ENCODE measurements at places on chromosomes 1 and 21.

DNA sequence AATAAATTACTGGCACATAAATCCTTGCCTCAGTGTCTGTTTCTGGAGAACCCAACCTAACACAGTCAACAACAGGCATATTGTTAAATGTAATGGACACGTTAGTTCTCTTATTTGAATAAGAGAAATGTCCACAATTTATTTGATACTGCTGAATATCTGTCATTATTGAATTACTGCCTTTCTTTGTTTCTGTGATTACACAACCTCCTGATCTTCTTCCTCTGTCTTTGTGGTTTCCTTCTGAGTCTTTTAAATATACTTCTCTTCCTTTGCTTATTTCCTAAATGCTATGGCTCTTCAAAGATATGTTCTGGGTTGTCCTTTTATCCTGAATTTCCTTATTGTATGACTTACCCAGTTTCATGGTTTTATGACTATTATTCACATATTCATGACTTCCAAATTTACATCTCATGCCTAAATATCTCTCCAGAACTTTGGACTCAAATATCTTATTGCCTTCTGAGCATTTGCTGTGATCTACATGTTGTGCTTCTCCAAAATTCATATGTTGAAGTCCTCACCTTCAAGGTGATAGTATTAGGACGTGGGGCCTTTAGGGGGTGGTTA, 39.9 kb downstream of the MSH4 start:
- no peak for DNase-seq

DNA sequence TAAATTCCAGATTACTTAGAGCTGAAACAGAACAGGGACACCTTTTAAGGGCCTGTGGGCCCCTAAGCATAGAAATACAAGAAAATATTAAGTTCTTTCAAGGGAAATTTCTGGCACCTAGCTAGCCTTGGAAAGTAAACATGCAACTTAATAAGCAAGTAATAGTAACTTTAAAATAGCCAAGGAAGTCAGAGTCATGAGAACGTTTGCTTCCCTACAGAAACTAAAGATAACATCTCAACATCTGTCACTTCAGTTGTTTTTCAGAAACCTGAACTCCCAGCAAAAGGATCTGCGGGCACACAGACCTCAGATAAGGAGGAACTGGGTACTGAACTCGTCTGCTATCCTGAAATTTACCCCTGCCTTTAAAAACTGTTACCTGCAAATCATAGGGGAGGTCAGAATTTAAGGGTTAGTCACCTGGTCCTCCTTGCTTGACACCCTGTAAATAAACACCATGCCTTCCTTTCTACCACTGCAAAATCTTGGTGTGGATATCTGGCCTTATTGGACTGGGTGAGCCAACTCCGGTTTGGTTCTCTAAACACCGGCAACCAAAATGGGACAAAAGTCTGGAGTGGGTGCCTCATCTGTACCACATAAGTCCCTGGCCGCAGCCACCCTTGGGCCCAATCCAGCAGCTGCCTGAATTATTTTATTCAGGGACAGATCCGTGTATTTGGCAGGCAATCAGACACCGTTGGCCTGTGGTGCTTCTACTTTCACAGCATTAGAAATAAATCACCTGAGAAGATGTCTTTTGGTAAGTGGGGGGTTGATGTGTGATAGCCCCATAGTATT, 27.9 kb downstream of the NRDC start:
- no peak for DNase-seq

- no peak for DNase-seq
Observed at GRCh38 chr1:59230622-59231021, 66.3 kb upstream of the FGGY start.

DNA sequence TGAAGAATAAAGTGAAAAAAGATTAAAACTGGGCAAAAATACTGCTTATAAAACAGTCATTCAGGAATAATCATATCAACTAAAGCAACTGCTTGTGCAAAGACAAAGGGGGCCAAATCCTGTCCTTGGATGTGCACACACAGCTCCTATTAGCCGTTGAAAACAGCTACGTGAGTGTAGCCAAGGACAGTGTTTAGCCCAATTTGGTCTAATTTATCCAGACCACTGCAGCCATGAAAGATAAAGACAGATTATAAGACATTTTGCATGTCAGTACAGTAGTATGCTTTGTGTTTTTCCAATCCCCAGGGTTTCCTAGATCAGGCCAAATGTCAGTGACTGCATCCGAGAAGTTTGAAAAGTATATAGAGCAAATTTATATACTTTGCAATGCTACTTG, 146.3 kb upstream of the PKN2 start:
- DNase-seq, result no peak

- no peak for DNase-seq
Observed at GRCh38 chr1:168266644-168267186, 14.0 kb upstream of the TBX19 start.

DNA sequence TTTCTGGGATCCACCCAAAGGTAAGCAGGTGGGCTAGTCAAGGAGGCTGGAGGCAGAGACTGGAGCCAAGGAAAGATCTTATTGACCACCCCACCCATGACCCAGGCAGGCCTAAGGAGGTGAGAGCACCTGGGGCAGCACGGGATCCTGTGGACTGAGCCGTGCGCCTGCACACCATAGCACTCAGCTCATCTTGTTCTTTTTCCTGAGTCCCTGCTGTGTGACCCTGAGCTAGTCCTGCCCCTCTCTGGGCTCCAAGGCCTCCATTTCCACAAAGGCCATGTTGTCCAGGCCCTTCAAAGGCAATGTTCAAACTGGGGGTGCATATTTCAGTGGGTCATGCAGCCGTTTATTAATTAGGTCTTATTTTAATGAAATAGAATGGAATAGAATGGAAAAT, 7.2 kb downstream of the FAM131C start:
- DNase-seq, result no peak

GRCh38 chr1:91877574-91878208, 8.3 kb downstream of the TGFBR3 start:
- no peak for DNase-seq

DNA sequence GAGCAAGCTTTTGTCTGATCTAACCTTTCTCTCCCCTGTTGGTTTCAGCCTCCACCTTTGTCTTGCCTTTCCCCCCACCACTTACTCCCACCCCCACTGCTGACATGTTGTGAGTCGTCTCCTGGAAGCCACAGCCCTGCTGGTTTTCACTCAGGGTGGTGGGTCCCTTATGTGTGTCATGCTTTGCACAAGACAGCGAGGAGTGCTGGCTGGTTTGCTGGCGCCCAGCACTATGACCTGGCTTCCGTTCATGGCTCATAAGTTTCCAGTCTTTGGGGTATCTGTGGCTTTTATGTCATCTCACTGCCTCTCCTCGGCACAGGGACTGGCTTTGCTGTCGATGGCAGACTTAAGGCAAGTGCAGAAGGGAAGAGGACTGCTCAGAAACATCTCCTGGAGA, 177.7 kb downstream of the KIF26B start:
- peak; percentile 3 for DNase-seq

DNA sequence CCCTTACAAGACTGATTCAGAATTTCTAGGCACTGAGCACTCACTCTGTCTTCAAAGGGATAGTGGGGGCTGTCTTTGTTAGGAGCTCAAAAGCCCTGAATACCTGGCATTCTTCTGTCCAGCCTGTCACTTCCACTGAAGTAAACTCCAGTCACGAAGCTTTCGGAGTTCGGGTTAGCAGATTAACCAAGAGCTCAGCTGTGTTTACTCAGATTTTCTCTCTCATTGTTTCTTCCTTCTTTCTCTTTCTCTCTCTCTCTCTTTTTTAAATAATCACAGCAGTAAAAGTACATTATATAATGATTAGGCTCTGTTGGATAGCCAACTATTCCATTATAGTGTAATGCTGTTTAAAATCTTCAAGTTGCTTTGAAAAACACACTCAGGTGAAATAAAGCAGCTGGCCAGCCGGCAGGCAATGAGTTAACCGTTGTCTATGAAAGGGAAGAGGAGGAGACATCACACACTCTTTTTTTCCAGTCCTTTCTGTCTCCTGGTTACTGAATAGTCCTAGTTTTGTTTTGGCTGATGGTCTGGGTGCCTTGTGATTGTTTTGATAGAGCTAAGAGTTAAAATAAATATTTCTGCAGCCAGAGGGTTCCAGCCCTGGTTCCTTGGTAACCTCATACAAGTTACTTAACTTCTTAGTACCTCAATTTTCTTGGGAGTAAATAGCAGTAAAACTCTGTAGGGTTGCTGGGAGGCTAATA, 89.8 kb downstream of the ADSS2 start:
- no peak for DNase-seq

DNA sequence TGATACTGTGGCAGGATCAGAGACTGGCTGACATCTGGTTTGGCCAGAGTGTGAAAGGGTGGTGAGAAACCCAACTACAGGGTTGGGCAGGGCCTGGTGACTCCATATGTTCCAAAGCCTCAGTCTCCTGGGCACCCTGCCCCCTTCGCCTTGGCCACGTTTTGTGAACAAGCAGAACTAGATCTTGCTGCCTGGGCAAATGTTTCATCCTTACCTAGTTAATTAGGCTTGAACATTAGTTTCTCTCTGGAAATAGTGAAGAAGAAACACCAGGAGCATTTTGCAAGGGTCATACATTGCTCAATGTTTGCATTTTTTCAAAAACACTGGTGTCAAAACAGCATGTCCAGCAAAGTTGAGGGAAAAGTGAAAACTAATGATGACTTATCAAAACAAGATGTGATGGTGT, 60.5 kb downstream of the MAP3K7CL start:
- no peak for DNase-seq

- no peak for DNase-seq
Observed at GRCh38 chr1:159791461-159791860, 10.7 kb downstream of the DUSP23 start.

DNA sequence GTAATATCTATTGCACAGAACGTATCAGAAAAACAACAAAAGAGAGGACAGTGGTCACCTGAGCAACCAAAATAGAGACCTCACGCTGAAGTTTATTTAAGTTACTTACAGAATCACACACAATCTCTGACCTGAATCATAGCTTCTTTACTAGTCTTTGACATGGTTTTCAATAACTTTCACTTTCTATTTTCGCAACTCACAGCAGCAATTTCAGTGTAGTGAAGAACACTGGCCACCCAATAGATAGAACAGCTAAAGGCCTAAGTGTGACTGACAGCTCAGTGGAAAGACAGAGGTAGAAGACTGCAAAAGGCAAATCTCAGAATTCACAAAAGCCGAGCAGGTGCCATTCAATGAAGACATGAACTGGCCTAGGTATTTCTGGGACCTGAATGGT, 435.6 kb upstream of the CHRM3 start:
- no peak for DNase-seq

DNA sequence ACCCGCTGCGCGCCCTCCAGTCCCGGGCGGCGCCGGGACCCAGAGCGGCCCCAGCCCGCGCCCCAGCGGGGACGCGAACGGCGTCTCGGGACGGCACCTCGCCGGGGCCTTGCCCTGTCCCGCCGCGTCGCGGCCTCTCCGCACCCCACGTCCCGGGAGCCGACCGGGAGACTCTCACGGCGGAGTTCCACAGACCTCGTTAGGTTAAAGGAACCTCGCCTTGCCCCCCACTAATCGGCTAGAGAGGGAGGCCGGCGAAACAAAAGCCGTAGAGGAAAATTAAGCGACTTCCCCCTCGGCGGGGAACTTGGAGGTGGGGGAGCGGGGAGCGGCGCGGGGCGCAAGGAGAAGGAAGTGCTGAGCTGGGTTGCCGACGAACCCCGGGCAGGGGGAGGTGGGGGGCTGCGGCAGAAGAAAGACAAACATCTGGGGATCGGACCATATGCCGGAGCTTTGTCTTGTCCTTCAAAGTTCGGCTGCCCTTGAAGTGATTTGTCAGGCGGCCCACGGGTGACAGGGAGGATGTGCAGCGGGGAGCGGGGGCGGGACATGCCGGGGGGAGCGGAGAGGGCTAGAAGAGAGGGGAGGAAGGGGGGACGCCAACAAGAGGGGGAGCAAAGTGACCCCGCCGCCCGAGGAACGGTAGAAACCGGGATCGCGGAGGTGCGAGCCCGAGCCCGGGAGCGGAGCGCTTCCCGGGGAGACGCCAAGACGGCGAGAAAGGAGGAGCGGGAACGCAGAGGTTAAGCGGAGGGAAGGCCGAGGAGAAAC, 120.0 kb upstream of the RRP15 start:
- no peak for DNase-seq

GRCh38 chr1:198880397-198880796, 241.6 kb downstream of the PTPRC start:
- DNase-seq, result no peak

DNA sequence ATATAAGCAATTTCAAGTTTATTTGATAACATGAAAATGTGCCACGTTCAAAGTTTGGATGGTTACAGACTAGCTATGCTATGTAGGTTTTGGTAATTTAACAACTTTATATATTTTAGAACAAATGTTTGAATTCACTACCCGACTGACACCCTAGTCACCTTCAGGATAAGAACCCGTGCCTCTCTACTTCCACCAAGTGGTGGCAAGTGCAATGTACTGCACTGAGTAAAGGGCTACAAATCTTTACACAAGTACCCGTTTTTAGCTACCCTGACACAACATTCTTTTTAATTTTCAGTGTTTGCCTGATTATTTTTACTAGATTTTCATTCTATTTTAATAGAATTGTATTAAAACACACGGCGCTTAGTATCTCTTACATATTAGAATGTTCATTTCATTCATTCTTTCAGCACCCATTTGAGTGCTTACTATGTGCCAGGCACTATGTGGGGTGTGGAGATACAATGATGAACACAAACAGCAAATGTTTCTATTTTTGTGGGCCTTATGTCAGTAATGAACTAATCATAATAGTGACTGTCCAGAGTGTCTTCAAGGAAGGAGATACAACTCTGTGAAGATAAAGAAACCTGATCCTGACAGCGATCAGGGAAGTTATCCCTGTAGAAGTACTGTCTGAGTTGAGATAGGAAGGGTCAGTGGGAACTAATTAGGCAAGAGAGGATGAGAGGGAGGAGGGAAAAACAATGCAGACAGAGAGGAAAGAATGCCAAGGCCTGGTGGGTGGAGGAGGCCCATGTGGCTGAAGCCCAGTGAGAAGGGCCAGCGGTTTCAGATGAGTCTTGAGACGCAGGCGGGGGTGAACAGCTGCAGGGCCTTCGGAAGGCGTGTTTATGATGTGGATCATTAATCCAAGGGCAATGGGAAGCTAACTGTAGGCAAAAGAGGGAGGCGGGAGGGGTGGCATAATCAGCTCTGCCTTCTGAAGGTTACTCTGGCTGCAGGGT, 3.8 kb downstream of the LCA5L start:
- DNase-seq, result no peak

- DNase-seq, result no peak
Observed at GRCh38 chr1:111242805-111243523, 15.5 kb downstream of the CHI3L2 start.

DNA sequence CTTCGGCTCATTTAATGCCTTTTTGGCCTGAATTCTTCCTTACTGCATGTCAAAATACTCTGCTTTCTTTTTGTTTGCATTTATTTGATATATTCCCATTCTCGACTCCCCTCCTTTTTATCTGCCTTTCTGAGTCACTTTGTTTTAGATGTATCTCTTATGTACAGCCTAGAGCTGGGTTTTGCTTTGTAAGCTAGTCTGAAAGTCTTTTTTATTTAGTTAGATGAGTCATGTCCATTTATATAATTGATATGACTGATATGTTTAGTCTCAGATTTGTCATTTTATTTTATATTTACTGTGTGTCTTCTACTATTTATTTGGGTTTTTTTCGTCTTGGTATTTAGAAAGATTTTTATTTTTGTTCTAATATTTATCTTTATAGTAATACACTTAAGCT, 33.6 kb upstream of the GNG5 start:
- no peak for DNase-seq
